ENCODE measurements at places on chromosomes 2 and 18.

DNA sequence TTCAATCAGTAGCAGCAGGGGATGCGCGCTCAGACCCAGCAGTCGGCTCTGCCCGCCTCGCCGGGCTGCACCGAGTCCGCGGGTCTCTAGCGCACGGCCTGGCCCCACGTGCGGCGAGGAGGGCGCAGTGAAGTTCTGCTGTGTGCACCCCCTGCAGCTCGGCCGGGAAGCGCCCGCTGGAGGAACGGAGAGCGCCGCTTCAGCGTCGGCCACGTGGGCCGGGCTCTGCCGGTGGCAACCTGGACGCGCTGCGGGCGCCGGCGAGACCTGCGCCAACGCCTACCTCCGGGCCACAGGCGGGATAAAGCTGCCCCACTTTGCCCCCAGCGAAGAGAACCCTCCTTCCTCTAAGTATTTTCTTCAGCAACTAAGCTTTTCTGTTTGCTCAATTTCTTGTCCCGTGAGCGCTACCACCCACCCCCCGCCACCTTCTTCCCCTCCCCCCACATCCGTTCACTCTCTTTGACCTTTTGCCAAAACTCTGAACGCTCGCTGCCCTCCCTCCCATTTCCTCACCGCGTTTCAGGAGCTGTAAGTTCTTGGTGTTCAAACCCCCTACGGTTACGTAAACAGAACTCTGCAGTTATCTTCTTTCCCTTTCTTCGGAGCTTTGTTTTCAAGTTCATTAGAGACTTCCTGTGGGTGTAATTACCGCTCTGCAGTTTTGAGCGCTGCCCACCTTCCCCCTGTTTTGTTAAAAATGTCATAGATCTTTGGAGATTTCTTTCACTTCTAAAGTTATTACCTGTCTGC, 42.6 kb upstream of the EDAR start:
- DNase-seq: peak; percentile 2

DNA sequence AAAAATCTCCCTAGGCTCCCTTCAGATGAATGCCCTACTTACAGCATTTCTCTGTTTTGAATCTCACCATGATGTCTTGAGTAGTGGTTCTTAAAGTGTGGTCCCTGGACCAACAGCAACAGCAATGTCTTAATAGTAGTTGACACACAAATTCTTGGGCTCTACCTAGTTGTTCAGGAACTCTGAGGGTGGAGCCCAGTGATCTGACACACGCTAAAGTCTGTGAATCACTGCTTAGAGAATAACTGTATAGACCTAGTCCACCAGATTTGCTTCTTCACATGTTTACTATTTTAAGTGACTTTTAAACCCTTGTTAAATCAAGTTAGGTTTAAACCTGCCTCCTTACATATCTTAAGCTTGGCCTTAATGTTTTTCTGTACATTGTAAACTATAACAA, 47.6 kb upstream of the ARHGAP15 start:
- DNase-seq: no peak

- DNase-seq: no peak
Observed at GRCh38 chr18:22180722-22181121, 11.3 kb downstream of the GATA6 start.

GRCh38 chr18:61474341-61474740, 141.1 kb downstream of the CDH20 start:
- no peak for DNase-seq

DNA sequence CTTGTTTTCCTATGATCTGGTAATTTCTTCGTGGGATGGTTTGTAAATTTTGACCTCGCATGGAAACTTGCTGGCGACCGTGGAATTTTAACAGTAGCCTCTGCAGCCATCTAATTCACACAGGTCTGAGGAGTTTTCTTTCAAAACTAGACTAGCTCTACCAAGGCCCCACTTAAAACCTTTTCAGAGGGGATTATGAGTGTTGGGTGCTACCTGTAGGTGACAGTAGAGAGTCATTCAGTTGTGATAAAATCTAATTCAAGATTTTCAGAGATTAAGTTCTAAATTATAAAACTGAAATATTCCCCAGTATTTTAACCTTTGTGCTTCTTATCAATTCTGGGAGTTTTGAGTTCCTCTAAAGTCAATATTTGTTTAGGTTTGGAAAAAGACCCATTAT, 31.0 kb downstream of the THSD7B start:
- no peak for DNase-seq

GRCh38 chr2:121897335-121897970, 142.0 kb downstream of the TSN start:
- no peak for DNase-seq

DNA sequence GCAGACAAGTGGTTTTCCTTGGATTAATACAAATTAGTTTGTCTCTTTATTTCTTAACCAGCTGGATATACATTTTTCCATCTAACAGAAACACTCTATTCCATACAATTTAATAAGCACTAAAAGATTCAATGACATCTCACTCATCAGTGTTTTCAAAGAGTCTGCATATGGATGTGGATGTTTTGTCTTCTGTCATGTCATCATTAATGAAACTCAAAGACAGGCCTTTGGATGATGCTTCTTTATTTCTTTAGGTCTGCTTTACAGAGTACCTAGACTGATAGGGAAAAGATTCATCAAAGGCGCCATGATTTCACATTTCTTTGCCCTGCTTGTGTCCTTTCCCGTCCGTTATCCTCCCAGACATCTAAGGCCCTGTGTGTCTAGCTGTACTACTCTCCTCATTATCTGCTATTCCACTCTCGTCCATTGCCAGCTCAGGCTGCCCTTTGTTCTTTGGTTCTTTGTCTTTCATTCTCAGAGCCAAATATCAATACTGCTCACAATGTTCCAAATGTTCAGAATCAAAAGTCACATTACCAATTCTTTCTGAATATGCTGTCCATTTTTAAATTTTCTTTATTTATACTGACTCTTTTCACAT, 232.3 kb upstream of the CHAC2 start:
- DNase-seq: no peak

DNA sequence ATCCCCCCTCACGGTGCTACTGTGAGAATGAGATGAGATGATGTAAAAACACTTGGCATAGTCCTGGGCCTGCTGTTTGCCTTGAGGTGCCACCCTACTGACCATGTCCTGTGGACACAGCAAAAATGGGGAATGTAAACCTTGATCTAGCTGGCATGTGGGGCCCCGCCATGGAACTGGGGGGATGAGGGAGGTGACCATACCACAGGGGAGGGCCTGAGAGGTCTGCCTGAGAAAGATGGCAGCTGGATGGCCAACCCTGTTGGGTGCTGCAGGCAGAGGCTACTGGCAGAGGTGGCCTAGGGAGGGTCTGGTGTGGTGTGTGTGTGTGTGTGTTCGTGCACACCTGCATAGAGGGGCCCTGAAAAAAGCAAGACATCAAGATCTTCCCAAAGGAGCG, 777 bp downstream of the HAAO start:
- no peak for DNase-seq

DNA sequence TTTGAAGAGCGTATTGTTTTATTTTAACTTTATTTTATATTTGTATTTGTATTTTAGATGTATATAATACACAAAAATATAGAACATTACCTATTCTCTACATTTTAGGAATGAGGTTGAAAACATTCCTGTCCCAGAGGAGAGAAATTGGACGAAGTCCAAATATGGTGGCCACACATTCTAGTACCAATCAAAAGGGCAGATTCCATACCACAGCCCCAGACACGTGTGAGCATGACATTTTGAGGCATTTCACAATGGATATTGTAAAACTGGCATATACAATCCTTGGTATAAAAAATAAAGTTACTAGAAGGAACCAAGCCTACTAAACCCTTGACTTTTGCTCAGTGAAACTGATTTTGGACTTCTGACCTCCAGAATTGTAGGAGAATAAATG, 50.6 kb downstream of the C2orf76 start:
- DNase-seq: no peak

- DNase-seq: no peak
Observed at GRCh38 chr2:139720056-139720455, 939.9 kb upstream of the NXPH2 start.

DNA sequence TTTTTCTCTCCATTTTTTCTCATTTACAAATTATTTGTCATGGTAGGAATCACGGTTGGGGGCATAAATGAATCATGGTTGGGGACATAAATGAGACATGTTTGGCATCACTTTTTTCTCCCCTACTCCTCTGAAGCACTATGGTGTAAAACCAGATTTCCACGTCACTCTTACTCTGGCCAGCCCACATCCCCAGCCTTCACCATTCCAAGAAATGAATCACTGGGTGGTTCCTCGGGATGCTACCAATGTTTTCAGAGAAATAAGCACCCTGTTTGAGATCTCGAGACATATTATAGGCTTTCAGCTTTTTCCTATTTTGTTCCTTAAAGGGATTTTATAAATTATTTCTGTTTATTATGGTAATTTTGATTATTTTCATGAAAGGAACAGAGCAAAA, 155.0 kb upstream of the SLC8A1 start:
- no peak for DNase-seq

DNA sequence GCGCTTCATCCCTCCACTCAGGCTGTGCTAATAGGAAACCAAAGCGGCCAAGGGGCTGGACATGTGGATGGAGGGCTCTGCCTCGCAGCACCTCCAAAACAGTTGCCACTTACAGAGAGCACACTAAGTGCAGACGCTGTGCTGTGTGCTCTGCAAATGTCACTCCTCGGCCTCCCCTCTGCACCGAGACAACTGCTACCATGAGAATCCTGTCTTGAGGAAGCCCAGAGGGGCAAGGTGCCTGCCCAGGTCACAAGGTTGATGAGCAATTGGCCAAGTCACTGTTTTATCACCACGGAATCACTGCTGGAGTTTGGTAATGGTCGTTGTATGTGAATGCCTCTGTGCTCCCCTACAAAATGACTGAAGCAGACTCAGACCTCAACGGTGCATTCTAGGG, 132.2 kb downstream of the SEPTIN10 start:
- DNase-seq: no peak

GRCh38 chr2:60489289-60489688, 64.2 kb downstream of the BCL11A start:
- no peak for DNase-seq

DNA sequence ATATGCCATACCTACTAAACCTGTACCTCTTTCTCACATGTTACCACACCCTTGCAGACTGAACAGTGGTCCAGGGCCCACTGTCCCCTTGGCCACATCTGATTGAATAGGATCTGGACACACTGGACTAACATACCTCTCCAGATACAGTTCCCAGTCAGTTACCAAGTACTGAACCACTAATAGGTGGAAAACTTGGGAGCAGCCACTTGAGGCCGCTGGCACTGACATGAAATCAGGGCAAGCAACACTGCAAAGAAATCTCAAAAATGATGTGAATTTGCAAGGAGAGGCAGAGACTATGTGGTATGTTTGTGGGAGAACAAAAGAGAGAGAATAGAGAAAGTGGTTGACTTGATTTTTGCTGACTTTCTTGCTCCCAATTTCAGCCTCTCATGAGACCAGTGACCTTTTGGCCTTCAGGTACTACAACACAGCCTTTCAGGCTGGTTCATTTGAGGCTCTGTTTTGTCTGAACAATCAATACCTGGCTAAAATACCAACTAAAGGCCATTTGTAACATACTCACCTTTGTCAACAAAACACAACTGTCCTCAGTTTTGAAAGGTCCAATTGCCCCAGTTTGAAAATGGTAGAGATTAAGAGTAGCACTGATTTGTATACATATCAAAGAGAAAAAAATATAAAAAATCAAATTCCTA, 7.8 kb downstream of the GRB14 start:
- no peak for DNase-seq

DNA sequence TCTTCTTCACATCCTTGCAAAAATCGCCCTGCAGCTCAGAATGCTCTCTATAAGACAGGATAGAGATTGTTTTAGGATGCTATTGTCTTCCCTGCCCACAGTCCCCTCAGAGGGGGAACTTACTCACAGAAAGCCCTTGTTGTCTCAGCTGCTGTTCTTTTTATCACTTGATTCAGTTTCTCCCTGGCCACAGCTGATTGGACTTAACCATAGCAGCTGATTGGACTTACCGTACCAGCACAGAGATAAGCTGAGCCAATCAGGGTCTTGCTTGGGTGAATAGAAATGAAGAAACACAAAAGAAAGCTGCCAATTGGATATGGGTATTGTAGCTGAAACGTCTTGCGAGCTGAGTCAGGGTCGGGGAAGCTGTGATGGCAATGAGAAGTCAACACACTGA, 194.2 kb upstream of the MEX3C start:
- no peak for DNase-seq

DNA sequence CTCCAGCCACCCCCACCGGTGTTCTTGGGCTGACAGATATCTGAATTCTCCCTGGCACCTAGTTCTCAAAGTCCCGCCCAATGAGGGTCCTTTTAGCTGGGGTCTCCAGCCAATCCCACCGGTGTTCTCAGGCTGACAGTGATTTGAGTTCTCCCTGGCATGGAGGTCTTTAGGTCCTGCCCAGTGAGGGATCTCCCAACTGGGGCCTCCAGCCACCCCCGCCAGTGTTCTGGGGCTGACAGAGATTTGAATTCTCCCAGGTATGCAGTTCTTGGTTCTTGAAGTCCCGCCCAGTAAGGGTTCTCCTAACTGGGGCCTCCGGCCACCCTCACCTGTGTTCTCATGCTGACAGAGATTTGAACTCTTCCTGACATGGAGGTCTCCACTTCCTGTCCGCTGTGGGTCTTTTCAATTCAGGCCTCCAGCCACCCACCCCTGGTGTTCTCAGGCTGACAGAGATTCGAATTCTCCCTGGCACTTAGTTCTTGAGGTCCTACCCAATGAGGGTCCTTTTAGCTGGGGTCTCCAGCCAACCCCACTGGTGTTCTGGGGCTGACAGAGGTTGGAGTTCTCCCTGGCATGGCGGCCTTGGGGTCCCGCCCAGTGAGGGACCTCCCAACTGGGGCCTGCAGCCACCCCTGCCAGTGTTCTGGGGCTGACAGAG, 154.6 kb downstream of the ANKRD36 start:
- no peak for DNase-seq

DNA sequence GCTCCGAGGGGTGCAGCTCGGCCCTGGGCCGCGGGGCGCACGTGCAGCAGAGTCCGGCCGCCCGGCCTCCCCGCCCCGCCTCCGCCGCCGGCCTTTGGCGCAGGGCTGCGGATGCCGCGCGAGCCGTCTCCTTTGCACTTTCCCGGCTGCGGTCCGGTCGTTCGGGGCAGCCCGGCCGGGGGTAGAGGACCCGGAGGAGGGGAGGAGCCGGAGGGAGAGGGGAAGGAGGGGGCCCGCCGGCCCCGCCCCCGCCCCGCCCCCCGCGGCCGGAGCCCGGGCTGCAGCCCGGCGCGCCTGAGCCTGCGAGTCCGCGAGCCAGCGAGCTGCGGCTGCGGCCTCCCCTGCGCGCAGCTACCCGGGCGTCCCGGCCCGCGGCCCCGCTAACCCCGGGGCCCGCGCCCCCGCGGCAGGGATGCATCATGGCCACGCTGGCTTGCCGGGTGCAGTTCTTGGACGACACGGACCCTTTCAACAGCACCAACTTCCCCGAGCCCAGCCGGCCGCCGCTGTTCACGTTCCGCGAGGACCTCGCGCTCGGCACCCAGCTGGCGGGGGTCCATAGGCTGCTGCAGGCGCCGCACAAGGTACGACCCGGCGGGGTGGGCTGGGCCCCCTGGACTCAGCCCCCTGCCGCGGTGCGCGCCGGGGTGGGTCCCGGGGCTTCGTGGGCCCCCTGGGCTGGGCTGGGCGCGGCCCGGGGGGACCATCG, at the start of gene FHOD3:
TSS of gene FHOD3 (plus strand) at position 297 of the 709 bp plus-strand sequence. CDS start at position 420, 123 bp downstream.
- peak; percentile 2 for DNase-seq

DNA sequence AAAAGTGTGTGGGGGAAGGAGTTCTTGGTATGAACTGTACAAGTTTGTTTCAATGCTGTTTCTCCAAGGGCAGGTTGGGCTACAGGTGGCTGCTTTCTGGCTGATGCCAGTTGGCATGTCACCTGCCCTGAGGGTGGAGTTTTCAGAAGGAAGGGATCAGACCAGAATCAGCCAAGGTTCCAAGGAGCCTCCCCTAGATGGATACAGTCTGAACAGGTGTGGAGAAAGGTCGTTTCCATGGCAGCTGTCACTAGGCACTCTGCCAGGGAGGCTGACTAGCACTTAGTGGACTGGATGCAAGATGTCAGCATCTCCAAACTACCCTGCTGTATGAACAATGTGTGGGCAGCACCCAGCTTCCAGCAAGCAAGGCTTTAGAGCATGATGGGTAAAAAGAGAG, 444.4 kb upstream of the HNRNPA3 start:
- DNase-seq: no peak

All from memory B cell (primary cell).